ENCODE measurements at places on chromosomes 12 and 14. TPM values are rescaled to one million over a fixed set of nuclear protein-coding genes. Genes with fewer than 3 reads are reported as not detected.

ADIPOR2 gene
- 52.9 TPM for total RNA-seq

LIN7A gene
- total RNA-seq, result not detected

VWF gene
- total RNA-seq, result 0.08 TPM

DLK1 gene
- total RNA-seq, result not detected

CDKN3 gene
- total RNA-seq, result 68.0 TPM

GUCY2C gene
- total RNA-seq, result not detected

VDR gene
- 70.9 TPM for total RNA-seq

DICER1 gene
- total RNA-seq, result 48.1 TPM

GALNT16 gene
- 0.06 TPM for total RNA-seq

AKAP6 gene
- 2.1 TPM for total RNA-seq

TPI1 gene
- total RNA-seq, result 1,893 TPM

KRT1 gene
- not detected for total RNA-seq

PLD4 gene
- not detected for total RNA-seq

REM2 gene
- 0.56 TPM for total RNA-seq

DAO gene
- not detected for total RNA-seq

PDE3A gene
- total RNA-seq, result not detected

CELA1 gene
- total RNA-seq, result not detected

RAP1B gene
- total RNA-seq, result 238 TPM

MORN3 gene
- total RNA-seq, result 1.4 TPM

KRT85 gene
- not detected for total RNA-seq

STAB2 gene
- not detected for total RNA-seq

TSPAN19 gene
- not detected for total RNA-seq

TAS2R42 gene
- not detected for total RNA-seq

KCNC2 gene
- not detected for total RNA-seq

COL2A1 gene
- total RNA-seq, result not detected

GPR162 gene
- total RNA-seq, result 0.15 TPM

IFNG-AS1 gene
- not detected for total RNA-seq

NGB gene
- not detected for total RNA-seq

ISM2 gene
- 0.21 TPM for total RNA-seq

SRRM4 gene
- not detected for total RNA-seq

TROAP gene
- 56.5 TPM for total RNA-seq

ETFBKMT gene
- total RNA-seq, result 1.2 TPM

KLHL33 gene
- total RNA-seq, result 0.11 TPM

TGFB3 gene
- 2.2 TPM for total RNA-seq

NTN4 gene
- 0.06 TPM for total RNA-seq

ADAM21 gene
- not detected for total RNA-seq

VPS37B gene
- 10.5 TPM for total RNA-seq

DCAF11 gene
- 94.8 TPM for total RNA-seq

IL26 gene
- total RNA-seq, result 66.8 TPM

ALG10 gene
- total RNA-seq, result 23.1 TPM

OR10P1 gene
- not detected for total RNA-seq
